ENCODE measurements at places on chromosomes 4 and X.

GRCh38 chrX:139932073-139932900 is 566 bp downstream of the ATP11C start:
- DNase-seq, result peak; percentile 44

DNA sequence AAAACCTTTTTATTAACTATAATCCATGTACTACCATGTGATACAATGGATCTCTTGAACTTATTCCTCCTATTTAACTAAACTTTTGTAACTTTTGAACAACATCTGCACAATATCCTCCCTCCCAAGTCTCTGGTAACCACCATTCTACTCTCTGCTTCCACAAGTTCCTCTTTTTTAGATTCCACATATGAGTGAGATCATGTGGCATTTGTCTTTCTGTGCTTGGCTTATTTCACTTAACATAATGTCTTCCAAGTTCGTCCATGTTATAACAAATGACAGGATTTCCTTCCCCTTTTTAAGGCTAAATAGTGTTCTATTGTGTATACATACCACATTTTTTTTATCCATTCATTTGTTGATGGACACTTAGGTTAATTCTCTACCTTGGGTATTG is 28.1 kb downstream of the DCAF8L1 start:
- no peak for DNase-seq

GRCh38 chrX:135605906-135606305 is 85.4 kb downstream of the INTS6L start:
- DNase-seq, result peak; percentile 18

- peak; percentile 14 for DNase-seq
These were observed 4.2 kb downstream of the PRDM8 start for GRCh38 chr4:80201252-80202151.

DNA sequence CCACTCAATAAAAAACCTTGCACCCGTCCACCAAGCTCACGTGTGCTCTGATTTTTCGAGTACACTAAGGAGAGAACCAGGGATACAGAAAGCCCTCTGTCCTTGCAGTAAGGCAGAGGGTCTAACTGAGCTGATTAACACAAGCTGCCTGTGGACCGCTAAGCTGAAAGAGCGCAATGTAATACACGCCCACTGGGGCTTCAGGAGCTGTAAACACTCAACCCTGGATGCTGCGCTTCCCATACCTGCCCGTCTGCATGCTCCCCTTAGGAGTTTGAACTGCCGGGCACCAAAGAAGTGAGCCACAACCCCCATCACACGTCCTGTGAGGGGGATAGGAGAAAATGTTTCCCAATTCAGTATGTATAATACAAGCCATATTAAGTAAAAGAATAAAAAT is 664.8 kb downstream of the PCDH18 start:
- no peak for DNase-seq

GRCh38 chrX:16185725-16186136 is 18.4 kb downstream of the MAGEB17 start:
- no peak for DNase-seq

- DNase-seq, result peak; percentile 77
These were observed 320.1 kb downstream of the BCOR start for GRCh38 chrX:39777623-39778025.

GRCh38 chr4:21420166-21420565 is 528.4 kb downstream of the KCNIP4 start:
- DNase-seq, result no peak

DNA sequence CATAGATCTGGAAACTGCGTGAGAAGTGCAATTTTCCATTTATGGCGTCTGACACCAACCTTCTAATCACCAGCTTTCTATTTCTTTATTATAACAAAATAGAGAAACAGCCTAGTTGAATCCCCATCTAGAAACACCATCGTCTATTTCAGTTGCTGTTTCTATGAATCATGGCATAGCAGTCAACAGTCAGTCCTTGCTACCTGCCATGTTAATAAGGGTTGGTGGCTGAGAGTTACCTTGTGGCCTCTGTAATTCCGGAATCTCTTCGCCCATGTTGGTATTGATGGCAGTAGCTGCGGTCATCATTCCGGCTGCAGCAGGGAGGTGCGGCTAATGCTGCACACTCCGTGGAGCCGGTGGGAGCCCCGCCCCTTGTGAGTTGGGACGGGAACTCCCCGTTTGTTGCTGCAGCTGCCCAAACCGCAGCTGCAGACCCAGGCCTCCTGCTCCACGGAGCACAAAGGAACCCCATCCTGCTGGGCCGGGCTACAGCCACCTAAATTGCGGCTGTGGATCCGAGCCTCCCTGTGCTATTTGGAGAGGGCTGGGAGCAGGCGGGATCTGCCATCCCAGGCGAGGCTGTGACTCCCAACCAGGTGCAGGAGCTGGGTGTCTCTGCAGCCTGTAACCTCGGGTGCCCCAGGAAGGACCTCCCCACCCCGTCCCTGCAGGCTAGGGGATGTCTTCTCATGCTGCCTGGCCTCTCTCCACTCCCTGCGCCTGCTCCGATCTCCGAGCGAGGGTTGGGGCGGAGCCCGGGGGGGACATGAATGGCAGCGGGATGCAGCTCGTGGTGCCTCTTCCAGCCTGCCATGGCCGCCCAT is 115.4 kb upstream of the STK26 start:
- no peak for DNase-seq

- DNase-seq, result peak; percentile 11
These were observed 1722.9 kb upstream of the PCDH10 start for GRCh38 chr4:131426023-131426758.

GRCh38 chr4:8534129-8534528 is 46.1 kb upstream of the GPR78 start:
- DNase-seq, result no peak

- DNase-seq, result no peak
These were observed 239.9 kb upstream of the DKK2 start for GRCh38 chr4:107276052-107276451.

DNA sequence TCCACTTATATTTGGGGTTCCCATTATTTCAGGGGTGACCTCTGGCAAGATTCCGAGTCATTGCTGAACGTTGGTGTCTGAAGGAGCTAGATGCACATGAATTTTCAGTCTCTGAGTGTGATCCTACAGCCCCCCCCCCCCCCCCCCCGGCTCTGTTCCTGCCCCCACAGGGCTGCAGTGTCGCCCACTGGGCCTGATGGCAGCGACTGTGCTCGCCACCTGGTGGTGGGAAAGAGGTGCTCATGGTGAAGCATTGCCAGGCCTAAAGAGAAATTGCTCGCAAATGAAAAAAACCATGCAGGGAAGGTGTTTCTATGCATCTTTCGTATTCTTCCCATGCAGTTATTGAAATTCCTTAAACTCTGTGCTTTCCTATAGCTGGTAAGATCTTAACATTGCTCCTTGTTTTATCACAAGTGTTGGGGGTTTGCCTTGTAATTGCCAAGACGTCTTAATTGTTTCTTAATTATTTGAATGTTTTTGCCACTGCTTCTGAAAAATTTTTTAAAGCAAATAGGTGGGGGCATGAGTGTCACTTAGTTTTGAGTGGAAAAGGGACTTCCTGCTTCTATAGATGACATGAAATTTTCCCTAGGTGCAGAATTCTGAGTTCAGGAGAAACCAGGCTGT is 63.2 kb downstream of the CLDN22 start:
- DNase-seq, result peak; percentile 41

- no peak for DNase-seq
These were observed 19.0 kb upstream of the MAGEB2 start for GRCh38 chrX:30196322-30196721.

DNA sequence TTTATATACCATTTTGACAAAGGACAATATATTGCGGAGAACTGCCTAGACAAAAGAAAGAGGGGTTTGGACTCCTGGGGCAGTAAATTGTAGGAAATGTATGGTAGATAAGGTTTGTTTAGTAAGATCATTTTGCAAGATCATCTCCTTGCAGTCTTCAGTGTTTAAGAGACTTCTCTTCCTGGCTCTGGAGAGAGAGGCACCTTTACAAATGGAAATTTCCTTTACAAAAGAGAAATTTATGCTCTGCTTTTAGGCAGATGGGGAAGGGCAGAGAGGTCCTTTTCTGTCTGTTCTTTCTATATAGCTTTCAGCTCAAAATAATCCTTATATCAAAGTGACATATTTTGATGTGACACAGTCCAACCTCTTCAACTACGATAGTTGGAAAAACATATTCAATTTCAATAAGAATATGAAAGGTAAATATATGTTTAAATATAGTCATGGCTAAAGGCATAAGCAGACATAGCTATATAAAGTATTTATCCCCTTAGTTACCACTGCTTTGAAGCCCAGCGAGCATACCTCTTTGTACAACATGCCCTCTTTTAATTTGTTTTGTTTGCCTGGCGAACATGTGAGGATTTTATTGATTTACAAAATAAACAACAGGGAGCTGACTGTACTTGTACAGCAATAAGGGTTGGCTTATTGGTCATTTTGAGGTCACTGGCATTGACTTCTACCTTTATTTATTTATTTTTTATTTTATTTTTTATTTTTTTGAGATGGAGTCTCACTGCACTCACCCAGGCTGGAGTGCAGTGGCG is 65.2 kb downstream of the TRIM2 start:
- DNase-seq, result no peak

- no peak for DNase-seq
These were observed 102.0 kb downstream of the CBR4 start for GRCh38 chr4:168908093-168908492.

GRCh38 chr4:12679217-12679616 is 804.9 kb downstream of the RAB28 start:
- DNase-seq, result no peak

DNA sequence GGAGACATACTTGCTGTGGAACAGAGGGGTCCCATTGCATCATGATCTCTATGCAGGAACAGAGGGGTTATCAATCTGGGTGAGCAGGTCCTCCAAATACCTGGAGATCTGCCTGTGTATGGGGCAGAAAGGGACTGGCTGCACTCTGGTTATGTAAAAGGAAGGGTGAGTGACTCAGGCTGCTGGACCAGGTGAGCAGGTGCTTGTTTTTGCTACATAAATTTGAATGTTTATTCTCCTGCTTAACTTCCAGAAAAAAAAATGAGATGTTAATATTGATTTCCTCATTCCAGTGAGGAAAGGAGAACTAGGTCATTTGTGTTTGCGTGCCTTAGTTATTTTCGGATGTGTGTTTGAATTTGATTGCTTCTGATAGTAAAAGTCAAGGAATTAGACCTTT is 225.8 kb upstream of the TRAM1L1 start:
- no peak for DNase-seq

- no peak for DNase-seq
These were observed 195.0 kb downstream of the ZNF330 start for GRCh38 chr4:141415651-141416050.

DNA sequence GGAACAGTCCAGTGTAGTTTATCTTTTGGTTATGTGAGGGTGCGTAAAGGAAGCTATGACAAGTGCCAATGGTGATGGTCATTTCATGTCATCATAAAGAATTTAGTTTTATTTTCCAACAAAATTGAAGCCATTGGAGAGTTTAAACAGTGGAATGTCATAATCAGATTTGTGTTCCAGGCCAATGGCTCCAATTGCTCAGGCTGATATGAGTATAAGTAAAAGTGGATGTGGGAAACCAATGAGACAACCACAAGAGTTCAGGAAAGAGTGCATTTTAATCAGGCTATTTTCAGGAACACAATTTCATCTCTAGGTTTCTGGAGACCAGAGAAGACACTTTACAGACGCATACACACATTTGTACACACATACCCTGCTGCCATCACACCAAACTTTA is 20.7 kb downstream of the SPANXC start:
- DNase-seq, result no peak

DNA sequence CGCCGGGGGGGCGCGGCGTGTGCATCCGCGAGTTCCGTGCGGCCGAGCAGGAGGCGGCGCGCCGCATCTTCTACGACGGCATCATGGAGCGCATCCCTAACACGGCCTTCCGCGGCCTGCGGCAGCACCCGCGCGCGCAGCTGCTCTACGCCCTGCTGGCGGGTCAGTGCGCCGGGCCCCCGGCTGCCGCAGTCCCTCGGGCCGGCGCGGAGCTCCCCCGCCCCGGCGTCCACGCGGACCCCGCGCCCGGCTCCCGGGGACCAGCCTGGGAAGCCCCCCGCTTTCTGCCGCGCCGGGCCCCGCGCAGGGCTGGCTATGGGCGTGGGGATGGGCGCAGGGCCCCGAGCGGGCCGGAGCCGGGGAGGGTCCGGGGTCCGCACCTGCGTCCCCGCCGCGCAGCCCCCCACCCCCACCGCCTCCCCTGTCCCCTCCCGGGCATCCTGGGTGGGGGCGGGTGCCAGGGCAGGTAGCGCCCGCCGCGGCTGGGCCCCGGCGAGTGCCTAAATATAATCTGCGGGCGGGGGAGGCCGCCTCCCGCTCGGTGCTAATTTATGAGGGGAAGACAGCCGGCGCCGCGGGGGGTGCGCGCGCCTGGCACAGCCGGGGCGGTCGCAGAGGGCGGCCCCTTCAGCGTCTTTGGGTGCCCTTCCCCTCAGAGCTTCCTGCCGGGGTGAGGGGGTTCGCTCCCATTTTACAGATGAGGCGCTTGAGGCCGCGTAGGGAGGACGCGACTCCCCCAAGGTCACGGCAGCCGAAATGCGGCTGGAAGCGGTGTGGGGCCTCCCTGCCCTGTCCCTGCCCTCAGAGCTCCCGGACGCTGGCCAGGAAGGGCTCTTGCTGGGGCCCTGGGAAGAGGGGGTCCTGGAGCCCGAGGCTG is 837 bp downstream of the NAT8L start:
- no peak for DNase-seq

DNA sequence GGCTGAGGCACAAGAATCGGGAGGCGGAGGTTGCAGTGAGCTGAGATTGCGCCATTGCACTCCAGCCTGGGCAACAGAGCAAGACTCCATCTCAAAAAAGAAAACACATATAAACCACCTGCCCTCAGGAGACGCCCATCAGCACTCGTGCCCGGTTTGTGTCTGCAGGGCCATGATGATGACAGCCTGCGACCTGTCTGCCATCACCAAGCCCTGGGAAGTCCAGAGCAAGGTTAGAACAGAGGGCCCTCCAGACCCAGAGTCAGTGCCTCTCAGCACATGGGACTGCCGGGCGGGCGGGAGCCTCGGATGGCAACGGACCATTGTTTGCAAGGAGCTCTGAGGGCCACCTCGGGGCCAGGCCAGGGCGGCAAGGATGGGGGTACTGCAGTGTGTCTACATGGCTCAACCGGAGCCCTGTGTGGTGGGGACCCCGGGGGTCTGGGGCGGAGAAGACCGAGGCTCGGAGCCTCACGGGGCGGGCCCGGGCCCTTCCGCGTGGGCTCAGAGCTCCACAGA is 9.3 kb downstream of the ATP5ME start:
- no peak for DNase-seq

DNA sequence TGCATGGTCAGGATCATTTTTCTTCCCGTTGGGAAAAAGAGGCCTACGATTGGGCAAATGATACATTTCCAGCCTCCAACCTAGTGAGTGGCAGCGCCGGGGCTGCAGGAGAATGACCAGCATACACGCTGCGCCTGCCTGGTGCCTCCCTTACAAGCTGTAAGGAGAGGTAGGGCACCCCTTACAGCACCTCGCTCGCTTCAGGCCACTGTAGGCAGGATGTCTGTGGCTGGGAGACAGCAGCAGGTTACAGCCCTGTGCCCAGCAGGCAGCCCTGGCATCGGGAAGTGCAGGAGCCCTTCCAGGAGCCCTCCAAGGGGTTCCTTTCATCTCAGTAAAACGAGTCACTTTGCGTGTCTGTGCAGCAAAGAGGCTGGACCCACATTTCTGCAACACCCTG is 88.4 kb downstream of the EVC start:
- DNase-seq, result no peak
